Tongue (tissue), 3 donors: ENCODE measurements at places on chromosomes 2 and 18. TPM values are rescaled to one million over a fixed set of nuclear protein-coding genes. Genes with fewer than 3 reads are reported as not detected.

The IL36G gene
- not detected for total RNA-seq

The RAB11FIP5 gene
- total RNA-seq: 24.3 TPM

DNA sequence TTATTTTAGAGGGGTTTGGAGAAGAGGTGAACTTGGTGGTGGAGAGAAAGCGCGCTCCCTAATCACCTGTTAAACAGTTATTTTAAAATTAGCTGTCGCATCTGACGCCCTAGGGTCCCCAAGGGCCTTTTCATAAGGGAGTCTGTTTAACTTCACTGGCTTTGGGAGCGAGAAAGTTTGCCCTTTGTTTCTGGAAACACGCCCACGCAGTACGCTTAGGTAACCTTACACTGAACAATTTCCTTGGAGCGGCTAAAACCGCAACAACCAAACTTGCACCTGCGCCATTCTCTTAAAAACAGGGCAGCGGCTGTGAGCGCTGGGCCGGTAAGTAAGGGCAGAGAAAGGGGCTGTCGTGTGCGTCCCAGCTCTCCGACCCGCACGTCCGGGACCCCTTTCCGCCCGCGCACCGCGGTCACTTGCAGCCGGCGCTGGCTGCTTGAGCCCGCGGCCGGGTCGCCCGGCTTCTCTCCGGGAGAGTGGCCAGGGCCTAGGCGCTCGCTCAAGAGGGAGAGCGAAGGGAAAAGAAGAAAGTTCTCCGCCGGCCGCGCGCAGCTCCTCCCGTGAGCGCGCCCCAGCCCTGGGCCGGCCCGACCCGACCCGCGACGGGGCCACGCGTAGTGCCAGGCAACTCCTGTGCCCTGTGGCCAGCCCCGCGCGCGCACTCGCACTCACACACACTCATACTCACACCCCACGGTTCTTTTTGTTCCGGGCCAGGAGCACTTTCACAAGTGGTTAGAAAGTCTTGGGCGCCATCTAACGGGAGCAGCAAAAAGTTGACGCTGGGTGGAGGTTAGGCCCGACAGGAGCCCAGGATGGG is 19.2 kb downstream of the POU3F3 start:
- DNase-seq: peak; percentile 85

DNA sequence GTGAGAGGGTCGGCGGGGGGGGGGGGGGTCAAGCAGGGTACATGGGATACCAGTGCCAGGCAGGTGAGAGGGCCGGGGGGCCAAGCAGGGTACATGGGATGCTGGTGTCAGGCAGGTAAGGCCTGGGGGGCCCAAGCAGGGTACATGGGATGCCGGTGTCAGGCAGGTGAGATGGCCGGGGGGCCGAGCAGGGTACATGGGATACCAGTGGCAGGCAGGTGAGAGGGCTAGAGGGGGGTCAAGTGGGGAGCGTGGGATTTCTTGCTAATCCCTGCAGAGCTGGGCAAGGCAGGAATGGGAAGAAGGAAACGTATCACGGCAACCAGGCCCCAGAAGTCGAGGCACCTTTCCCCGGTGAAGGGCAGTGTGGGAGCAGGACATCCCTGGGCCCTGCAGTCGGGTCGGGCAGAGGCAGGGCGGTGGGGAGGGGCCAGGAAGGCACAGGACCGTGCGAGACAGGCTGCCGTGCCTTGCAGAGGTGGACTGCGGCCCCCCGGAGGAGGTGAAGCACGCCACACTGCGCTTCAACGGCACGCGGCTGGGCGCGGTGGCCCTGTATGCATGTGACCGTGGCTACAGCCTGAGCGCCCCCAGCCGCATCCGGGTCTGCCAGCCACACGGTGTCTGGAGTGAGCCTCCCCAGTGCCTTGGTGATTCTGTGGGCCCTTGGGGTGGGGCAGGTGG is 49.3 kb downstream of the MTERF4 start:
- no peak for DNase-seq

- DNase-seq: no peak
Observed at GRCh38 chr2:129771418-129772189, 207.9 kb upstream of the RAB6C start.

- DNase-seq: peak; percentile 42
Observed at GRCh38 chr2:232444409-232445148, 11.4 kb upstream of the ALPI start.

DNA sequence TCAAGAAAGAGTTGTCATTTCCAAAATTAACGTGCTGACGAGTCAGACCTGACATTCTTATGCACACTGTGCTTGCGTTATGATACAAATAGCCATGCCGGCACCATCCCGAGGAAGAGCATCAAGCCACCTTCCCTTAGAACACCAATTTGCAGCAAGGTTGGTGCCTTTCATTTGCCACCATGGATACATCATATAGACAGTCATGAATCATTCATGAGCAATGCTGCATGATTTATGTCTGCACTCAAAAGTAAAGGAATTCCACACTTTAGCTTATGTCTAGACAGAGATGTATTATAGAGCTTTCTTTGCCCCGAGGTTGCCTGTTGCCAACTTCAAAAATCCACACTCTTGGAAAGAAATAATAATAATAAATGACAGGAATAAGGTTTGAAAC is 166.9 kb downstream of the VWC2L start:
- no peak for DNase-seq

- DNase-seq: no peak
Observed at GRCh38 chr18:66523219-66523991, 80.5 kb downstream of the CDH19 start.

DNA sequence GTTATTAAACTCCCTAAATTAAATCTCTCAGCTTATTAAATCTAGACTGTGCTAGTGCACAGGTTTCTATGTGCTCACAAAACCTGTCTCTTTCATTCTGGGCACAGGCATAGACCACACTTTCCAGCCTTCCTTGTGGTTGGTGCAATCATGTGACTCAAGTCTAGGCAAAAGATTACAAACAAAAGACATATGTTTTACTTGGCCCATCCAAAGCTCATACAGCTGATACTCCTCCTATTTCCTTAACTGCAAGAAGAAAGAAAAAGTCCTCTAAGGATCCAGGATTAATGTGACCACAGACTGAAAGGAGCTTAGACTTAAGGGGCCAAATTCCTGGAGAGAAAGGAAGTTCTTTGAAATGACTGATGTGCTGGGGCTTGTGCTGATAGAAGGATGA is 731.3 kb upstream of the RAB6C start:
- no peak for DNase-seq
